ENCODE measurements at places on chromosomes 4 and X. TPM values are rescaled to one million over a fixed set of nuclear protein-coding genes. Genes with fewer than 3 reads are reported as not detected.

RAB39B gene
- 0.73 TPM for total RNA-seq

PNCK gene
- total RNA-seq, result 0.51 TPM

MAGED1 gene
- 76.1 TPM for total RNA-seq

SMPX gene
- not detected for total RNA-seq

REELD1 gene
- total RNA-seq, result not detected

COL25A1 gene
- not detected for total RNA-seq

MSX1 gene
- 11.6 TPM for total RNA-seq

ELF4 gene
- 32.8 TPM for total RNA-seq

HERC5 gene
- 4.2 TPM for total RNA-seq

POU4F2 gene
- not detected for total RNA-seq

TLR1 gene
- total RNA-seq, result 0.83 TPM

NAP1L2 gene
- 1.3 TPM for total RNA-seq

SLIT2 gene
- 0.03 TPM for total RNA-seq

ARHGAP36 gene
- total RNA-seq, result not detected

AP1AR gene
- 13.0 TPM for total RNA-seq

CAMK2D gene
- 16.5 TPM for total RNA-seq

OPHN1 gene
- total RNA-seq, result 1.4 TPM

CA5B gene
- 2.3 TPM for total RNA-seq

STAG2 gene
- 28.2 TPM for total RNA-seq

HNRNPD gene
- 230 TPM for total RNA-seq

GASK1B gene
- total RNA-seq, result 0.47 TPM

ITIH6 gene
- not detected for total RNA-seq

RENBP gene
- total RNA-seq, result 0.18 TPM

FUNDC1 gene
- 24.2 TPM for total RNA-seq

RAP1GDS1 gene
- 25.0 TPM for total RNA-seq

ATP1B4 gene
- total RNA-seq, result not detected

CXCL9 gene
- total RNA-seq, result not detected
